ENCODE measurements at places on chromosomes 2 and 18.

- no peak for DNase-seq
These were observed 68.7 kb downstream of the KCTD1 start for GRCh38 chr18:26479681-26480079.

DNA sequence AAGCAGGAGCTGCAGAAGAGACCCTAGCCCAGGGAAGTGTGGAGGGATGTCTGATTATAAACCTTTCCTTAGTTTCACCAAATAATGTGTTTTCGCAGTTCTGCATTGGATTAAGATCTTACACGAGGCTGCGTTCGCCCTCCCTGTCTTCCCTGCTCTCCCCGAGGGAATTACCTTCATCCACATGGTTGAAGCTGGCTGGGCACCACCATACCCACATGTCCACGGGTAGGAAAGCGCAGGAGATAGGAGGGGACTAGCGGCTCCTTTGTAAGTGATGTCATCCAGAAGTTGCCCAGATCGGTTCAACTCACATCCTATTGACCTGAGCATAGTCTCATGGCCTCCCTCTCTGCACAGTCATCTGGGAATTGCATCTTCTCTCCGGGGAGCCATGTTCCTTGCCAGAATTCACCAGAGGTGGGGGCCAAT, 1.1 kb downstream of the TTL start:
- peak; percentile 58 for DNase-seq

GRCh38 chr18:23810396-23810795, 121.1 kb downstream of the LAMA3 start:
- DNase-seq = no peak

DNA sequence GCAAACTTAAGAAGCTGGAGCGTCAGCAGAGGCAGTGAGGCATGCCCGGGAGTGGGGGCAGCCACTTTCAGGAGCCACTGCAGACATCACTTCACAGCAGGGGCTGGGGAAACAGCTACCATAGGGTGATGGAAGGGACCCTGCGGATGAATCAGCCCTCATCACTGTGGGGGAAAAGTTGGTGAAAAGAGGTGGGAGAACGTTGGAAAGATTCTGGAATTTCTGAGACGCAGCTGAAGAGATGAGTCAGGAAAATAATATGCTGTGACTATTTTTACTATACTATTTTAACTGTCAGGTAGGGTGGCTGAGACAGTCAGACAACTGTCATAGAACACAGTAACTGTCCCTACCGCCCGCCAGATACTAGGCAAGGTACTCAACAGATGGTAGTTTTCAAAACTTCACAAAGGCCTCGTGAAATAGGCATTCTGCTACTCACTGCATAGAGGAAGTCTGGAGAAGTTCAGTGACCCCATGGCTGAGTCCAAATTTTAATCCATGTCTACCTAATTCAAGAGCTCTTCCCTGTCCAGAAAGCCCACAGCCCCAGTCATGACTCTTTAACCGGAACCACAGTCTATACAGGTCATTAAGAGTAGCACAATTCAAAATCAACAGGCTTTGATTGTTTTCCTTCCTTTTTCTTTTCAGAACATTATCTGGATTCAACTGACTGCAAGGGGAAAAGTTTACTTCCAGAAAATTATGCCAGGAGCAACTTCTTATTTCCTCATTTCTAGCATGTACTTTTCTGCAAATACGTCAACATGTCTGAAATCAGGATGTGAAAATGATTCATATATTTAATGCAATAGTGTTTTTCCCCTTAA, 39.3 kb upstream of the EPB41L3 start:
- DNase-seq = peak; percentile 79

Measured in brain microvascular endothelial cell (primary cell).